ENCODE measurements at places on chromosomes 11 and 22.
A peak's percentile ranks its signal among the peaks of the same experiment; 100 is the strongest.

GRCh38 chr11:92533657-92534335, 309.2 kb downstream of the FAT3 start:
- no peak for DNase-seq

DNA sequence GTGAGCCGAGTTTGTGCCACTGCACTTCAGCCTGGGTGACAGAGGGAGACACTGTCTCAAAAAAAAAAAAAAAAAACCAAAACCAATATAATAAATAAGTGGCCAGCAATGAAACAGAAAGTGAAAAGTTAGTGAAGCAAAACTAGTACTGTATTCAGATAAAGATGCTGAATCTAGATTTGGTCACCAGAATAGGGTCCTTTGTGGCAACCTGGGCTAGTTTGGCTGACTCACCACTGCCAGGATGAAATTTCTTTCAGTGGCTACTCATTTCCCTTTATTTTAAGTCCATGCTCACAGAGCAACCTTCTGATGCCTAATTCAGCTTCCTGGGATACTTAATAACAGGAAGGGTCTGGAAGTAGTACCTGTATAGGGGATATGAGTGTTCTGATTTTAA, 26.0 kb downstream of the LIMK2 start:
- no peak for DNase-seq

DNA sequence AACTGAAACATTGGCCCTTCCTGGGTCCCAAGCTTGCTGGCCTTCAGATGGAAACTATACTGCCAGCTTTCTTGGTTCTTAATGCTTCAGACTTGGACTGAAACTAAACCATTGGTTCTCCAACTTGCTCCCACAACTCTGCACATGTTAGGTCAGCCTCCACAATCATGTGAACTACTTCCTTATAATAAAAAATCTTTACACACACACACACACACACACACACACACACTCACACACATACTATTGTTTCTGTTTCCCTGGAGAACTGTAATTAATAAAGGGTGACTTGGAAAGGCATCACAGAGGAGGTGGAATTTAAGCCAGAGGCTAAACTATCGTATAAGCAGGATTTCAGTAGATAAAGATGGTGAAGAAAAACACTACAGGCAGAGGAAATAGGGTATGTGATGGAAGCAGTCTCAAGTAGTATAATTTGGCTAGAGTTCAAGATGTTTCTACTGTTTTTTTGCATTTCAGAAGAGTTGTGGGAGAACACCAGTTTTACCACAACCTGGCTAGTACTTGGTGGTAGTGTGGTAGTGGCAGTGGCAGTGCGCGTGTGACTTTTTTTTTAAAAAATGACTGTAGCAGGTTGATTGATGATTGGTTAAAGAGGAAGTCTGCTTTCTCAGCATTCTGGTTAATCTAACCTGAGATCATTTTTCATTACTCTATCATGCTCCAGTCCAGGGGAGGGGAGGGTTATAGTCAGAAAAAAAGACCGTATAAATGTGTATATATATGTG, 70.1 kb downstream of the PDE3B start:
- DNase-seq: peak; percentile 26

DNA sequence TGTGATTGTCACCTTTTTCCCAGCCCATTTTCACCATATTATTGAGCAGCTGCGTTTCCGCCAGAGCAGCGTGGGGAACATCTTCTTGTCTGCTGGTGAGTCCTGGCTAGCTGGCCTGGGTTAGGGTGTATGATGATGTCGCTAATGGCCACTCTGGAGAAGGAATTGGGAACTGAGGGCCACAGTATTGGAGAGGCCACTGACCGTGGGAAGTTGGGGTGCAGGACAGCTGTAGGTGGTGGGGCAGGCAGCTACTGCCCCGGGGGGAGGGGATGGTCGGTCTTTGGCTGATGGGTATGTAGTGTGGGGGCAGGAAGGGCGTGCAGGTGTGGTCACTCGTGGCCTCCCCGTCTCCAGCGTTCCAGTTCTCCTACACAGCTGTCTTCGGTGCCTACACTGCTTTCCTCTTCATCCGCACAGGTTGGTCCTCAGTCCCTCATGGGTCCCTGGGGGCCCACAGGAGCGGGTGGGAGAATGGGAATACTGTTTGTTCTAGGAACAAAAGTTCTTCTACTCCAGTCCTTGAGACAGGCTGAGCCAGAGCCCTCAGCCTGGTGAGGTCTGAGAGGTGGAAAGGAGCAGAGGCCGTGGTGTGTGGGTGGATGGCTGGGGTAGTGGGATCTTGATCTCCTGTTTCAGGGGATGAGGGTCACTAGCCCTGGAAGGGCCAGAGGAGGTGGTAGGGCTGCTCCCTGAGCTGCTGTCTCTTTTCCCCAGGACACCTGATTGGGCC, 2.1 kb downstream of the RCE1 start:
- no peak for DNase-seq

DNA sequence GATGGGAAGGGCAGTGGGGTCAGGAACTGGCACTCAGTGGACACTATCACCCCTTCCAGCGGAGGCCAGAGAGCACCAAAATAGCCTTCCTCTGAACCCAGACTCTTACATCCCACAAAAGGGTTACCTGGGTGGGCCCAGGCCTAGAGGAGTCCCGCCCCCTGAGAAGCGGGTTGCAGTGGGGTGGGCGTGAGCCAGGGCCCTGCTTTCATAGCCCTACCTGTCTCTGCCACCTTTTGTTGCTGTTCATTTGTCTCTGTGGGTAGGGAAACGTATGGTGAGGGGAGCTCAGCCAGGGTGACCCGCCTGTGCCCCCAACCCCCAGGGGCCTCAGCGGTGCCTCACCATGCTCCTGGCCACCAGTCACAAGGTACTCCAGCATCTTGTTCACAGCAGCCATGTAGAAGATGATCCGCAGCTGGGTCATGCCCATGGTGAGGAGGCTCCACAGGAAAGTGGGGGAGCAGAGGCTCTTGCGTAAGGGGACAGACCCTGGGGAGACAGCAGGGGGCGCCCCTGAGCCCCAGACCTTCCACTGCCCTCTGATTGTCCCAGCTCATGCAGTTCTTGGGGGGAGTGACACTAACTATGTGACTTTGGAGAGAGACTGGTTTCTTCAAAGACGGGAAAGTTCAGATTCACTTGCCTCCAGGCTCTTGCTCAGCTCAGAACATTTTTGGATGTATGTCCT, 24.0 kb downstream of the SLC43A1 start:
- DNase-seq: peak; percentile 35

Data from T-cell (primary cell).